ENCODE measurements at places on chromosomes 1 and 21. TPM values are rescaled to one million over a fixed set of nuclear protein-coding genes. Genes with fewer than 3 reads are reported as not detected.

WNT9A gene
- 0.33 TPM for total RNA-seq

PTGS2 gene
- not detected for total RNA-seq

AK5 gene
- total RNA-seq, result 5.3 TPM

ENAH gene
- total RNA-seq, result not detected

LMOD1 gene
- not detected for total RNA-seq

SLFNL1 gene
- total RNA-seq, result 0.29 TPM

PLD5 gene
- total RNA-seq, result not detected

NHLH2 gene
- not detected for total RNA-seq

COA6 gene
- total RNA-seq, result 34.1 TPM

ATP6V1G3 gene
- not detected for total RNA-seq

MTARC2 gene
- not detected for total RNA-seq

CD34 gene
- not detected for total RNA-seq

MPZ gene
- 6.1 TPM for total RNA-seq

ALPL gene
- total RNA-seq, result not detected

EFHD2 gene
- total RNA-seq, result 52.3 TPM

PLA2G2F gene
- not detected for total RNA-seq

HSD3B2 gene
- not detected for total RNA-seq

MYCL gene
- 0.29 TPM for total RNA-seq

NCF2 gene
- total RNA-seq, result 11.7 TPM

FALEC gene
- not detected for total RNA-seq

C1orf185 gene
- total RNA-seq, result not detected

ATP5IF1 gene
- total RNA-seq, result 174 TPM

DNAJC28 gene
- 0.63 TPM for total RNA-seq

KRTAP21-2 gene
- total RNA-seq, result not detected

LCE1E gene
- not detected for total RNA-seq

GLRX2 gene
- total RNA-seq, result 17.1 TPM

SAMD11 gene
- total RNA-seq, result not detected

TLR5 gene
- 0.35 TPM for total RNA-seq

APOBEC4 gene
- total RNA-seq, result not detected

CLEC20A gene
- not detected for total RNA-seq

TMIGD3 gene
- total RNA-seq, result not detected

TINAGL1 gene
- not detected for total RNA-seq

SLAMF7 gene
- 7.6 TPM for total RNA-seq

PLEKHA6 gene
- total RNA-seq, result not detected

TGFBR3 gene
- 10.1 TPM for total RNA-seq

MFSD2A gene
- total RNA-seq, result 2.3 TPM

HRNR gene
- total RNA-seq, result not detected

AHDC1 gene
- 28.9 TPM for total RNA-seq

TEX38 gene
- not detected for total RNA-seq

MASP2 gene
- total RNA-seq, result not detected

PODN gene
- not detected for total RNA-seq

CYYR1 gene
- total RNA-seq, result not detected

PRAMEF26 gene
- not detected for total RNA-seq

LMX1A gene
- not detected for total RNA-seq

NBPF1 gene
- 2.9 TPM for total RNA-seq

FCRL1 gene
- total RNA-seq, result not detected

MFAP2 gene
- not detected for total RNA-seq

CFAP74 gene
- not detected for total RNA-seq

DOP1B gene
- total RNA-seq, result 27.9 TPM

EVA1B gene
- total RNA-seq, result 12.4 TPM

S100A1 gene
- not detected for total RNA-seq

ANGPTL1 gene
- total RNA-seq, result not detected

NBPF6 gene
- not detected for total RNA-seq

KCNJ10 gene
- total RNA-seq, result not detected

PRUNE1 gene
- total RNA-seq, result 20.5 TPM

GUK1 gene
- 246 TPM for total RNA-seq

C1orf226 gene
- total RNA-seq, result not detected
